Gastrocnemius medialis (tissue), 4 donors: ENCODE measurements at places on chromosomes 11 and 22. TPM values are rescaled to one million over a fixed set of nuclear protein-coding genes. Genes with fewer than 3 reads are reported as not detected.

Gene XBP1
- total RNA-seq = 106 TPM

Gene UPB1
- 0.25 TPM for total RNA-seq

Gene CREB3L1
- total RNA-seq = 0.69 TPM

GRCh38 chr11:2794968-2795322 lies 90.6 kb downstream of the CDKN1C start:
- no peak overlapping the region for H3K27ac ChIP-seq
- peaks cover 12% of the 10 kb centered on the region for H3K27me3 ChIP-seq
- H3K4me1 ChIP-seq = no peaks in the 10 kb centered on the region
- no peaks in the 10 kb centered on the region for H3K36me3 ChIP-seq

DNA sequence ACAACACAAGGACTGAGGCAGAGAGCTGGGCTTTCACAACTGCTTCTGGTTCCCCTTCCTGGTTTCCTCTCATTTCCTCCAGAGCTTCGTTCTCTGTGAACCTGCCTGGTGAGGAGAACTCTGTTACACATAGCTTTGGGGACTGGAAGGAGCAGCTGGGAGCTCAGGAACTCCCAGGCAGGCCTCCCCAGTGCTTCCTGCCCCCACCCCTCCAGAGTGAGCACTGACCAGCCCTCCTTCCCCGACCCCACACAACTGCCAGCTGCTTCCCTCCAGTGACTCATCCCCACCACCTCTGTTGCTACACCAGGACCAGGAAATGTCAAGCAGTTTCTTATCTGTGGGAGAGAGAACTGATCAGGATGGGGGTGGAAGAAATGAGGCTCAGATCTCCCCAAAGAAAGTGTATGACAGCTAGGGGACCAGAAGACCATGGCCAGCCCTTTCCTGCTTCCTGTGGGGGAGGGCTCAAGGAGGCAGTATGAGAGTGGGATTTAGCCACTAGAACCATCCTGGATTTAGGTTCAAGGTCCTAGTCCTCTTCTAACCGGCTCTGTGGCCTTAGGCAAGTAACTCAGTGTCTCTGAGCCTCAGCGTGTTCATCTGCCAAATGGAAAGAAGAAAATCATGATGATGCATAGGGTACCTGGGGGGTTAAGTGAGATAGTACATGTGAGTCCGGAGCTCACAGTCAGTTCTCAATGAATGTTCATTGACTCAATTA lies 4.5 kb upstream of the TP53I11 start:
- no peaks in the 10 kb centered on the region for H3K27me3 ChIP-seq
- H3K27ac ChIP-seq = peak overlapping the region; percentile 27
- H3K4me3 ChIP-seq = no peak overlapping the region
- peak; percentile 34 for DNase-seq

DNA sequence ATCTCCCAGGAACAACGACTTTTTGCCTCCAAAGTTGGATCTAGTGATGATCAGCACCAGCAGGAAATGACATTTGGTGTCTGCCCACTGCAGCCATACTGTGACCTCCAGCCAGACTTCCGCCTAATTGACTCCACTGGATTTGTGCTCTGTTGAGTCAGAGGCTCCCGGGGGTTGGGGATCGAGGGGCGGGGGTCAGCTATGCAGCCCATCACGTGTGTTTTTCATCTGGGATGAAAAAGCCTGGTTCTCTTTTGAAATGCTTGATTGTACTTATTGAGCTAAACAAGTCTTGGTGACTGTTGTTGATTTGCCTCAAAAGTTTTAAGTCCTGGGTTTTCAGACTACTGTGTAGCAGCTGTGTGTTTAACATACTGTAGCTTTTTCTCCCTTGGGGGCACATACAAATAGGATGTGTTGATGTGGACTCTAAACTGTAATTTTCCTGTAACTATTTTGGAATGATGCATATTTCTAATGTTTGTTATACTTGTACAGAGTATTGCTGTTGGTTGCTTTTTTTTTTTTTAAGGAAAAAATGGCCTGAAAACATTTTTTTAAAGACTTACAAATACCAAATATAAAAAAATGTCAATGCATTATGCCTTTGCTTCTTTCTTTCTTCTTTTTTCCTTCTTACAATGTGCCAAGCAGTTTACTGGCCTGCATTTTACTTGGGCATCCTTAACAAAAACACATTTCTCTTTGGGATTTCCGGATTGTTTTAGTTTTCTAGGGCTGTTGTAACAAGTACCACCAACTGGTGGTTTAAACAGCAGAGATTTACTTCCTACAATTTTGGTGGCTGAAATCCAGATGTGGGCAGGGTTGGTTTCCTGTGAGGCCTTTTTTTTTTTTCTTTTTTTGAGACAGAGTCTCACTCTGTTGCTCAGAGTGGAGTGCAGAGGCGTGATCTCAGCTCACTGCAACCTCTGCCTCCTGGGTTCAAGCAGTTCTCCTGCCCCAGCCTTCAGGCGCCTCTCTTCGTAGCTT lies 46.1 kb upstream of the OR4B1 start:
- H3K27ac ChIP-seq = no peak overlapping the region
- no peak for DNase-seq
- H3K27me3 ChIP-seq = no peaks in the 10 kb centered on the region
- no peak overlapping the region for H3K4me3 ChIP-seq
- H3K4me1 ChIP-seq = no peaks in the 10 kb centered on the region

- peak within 1 kb of the TSS; percentile 23 for H3K4me3 ChIP-seq
- peaks cover 4% of the 10 kb centered on the region for H3K36me3 ChIP-seq
- no peak for DNase-seq
- H3K27ac ChIP-seq = no peak within 1 kb of the TSS
- peaks cover 23% of the 10 kb centered on the region for H3K4me1 ChIP-seq
- peaks cover 39% of the 10 kb centered on the region for H3K27me3 ChIP-seq
Measured at GRCh38 chr11:46391578-46392420, at the start of gene CHRM4. TSS of gene CHRM4 (minus strand) at chr11:46391776. CDS start at chr11:46386557, 5,219 bp downstream.

GRCh38 chr11:64643256-64643881 lies 52.3 kb downstream of the SLC22A12 start:
- H3K27me3 ChIP-seq = peaks cover 51% of the 10 kb centered on the region
- no peaks in the 10 kb centered on the region for H3K4me1 ChIP-seq
- no peaks in the 10 kb centered on the region for H3K36me3 ChIP-seq
- no peak overlapping the region for H3K27ac ChIP-seq

- peak overlapping the region; percentile 92 for H3K4me3 ChIP-seq
- no peaks in the 10 kb centered on the region for H3K36me3 ChIP-seq
- no peak overlapping the region for H3K27ac ChIP-seq
- no peaks in the 10 kb centered on the region for H3K27me3 ChIP-seq
- no peak for DNase-seq
Measured at GRCh38 chr11:22828373-22828772, 1.2 kb downstream of the SVIP start.

- no peak for DNase-seq
- H3K36me3 ChIP-seq = no peaks in the 10 kb centered on the region
- no peaks in the 10 kb centered on the region for H3K4me1 ChIP-seq
- no peaks in the 10 kb centered on the region for H3K27me3 ChIP-seq
- no peak overlapping the region for H3K4me3 ChIP-seq
Measured at GRCh38 chr11:124814739-124815138, 14.5 kb upstream of the MSANTD2 start.
